ENCODE measurements at places on chromosomes 13 and 19.

- DNase-seq: no peak
Observed at GRCh38 chr13:44763615-44764301, 187.6 kb upstream of the TSC22D1 start.

GRCh38 chr13:42494157-42494556, 79.8 kb upstream of the TNFSF11 start:
- DNase-seq: no peak

- DNase-seq: no peak
Observed at GRCh38 chr19:16373532-16373931, 48.9 kb downstream of the KLF2 start.

DNA sequence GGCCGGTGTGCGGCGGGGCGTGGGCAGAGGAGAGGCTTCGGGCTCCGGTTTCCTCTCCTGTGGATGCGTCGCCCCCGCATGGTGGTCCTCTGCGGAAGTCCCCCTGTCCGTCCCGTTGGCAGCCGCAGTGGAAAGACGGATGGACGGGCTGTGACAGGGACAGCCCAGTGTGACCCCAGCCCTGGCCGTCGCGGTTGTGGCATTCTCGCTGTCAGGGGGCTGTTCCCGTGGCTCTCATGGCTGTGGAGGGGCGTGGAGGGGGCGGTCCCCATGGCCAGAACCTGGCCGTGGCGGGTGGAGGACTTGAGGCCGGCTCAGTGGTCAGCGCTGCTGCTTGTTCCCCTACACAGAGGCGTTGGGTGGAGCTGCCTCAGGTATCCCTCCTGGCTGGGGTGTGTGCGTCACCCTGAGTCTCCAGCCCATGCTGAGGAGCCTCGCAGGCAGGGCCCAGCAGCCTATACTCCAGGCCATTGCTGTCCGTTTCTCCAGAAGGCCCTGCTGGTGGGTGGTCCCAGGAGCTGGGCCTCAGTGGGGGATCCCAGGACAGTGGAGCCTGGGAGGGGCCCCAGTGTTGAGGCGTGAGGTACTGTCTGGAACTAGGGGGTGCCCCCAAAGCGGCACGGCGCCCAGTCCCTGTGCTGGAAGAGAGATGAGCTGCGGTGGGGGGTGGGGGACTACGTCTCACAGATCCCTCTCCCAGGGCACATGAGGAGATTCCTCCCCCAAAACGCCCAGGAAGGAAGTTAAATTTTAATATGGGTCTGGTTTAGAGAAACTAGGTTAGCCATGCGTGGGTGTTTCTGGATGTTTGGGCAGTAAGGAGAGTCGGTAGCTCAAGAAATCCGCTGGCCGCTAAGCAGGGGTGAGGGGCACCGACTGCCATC, 20.3 kb downstream of the CSNK1G2 start:
- DNase-seq: no peak

- DNase-seq: no peak
Observed at GRCh38 chr19:35993923-35994598, 927 bp upstream of the SDHAF1 start.

DNA sequence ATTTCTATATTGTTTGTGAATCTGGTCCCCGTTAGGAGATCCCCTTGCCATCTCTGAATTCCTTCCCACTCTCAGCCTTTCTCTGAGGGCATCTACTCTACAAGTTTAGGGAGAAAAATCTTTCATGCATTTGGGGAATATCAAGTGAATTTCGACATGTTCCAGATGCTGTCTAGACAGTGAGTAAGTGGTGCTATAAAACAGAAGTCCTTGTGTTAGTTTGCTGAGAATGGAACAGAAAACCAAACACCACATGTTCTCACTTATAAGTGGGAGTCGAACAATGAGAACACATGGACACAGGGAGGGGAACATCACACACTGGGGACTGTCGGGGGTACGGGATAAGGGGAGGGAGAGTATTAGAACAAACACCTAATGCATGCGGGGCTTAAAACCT, 5.1 kb downstream of the OR7A10 start:
- no peak for DNase-seq

DNA sequence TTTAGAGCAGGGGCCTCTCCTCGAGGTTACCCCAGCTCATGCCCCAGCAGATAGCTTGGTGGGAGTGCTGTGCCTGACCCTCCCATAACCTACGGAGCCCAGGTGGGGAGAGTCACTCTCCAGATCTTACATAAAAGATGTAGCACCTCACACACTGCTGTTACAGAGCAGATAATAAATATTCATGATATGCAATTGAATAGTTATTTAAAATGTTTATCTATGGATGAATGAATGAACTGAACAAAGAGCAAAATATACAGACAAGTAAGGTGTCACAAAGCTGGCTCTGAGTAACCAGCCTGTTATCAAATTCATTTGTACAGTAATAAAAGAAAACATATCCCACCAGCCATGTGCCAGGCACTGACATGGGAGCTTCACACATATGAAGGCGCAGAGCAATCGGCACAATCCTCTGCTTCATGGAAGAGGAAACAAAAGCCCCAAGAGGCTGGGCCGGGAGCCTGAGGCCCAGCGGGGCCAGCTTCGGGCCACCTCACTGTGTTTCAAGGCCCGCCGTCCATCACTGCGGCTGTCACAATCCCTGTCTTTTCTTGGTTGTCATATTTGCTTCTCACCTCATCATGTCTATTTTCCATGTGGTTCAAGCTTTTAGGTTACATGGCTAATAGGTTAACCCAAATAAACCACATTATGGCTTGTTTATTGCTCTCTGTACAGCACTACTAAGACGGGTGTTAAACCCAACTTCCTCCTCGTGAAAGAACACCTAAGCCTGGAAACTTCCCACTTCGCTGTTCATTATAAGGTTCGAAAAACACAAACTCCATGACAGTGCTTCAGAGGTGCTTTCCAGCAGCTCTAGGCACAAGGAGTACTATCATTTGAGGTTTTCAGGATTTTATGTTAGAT, 78.4 kb downstream of the IRS2 start:
- DNase-seq: no peak

DNA sequence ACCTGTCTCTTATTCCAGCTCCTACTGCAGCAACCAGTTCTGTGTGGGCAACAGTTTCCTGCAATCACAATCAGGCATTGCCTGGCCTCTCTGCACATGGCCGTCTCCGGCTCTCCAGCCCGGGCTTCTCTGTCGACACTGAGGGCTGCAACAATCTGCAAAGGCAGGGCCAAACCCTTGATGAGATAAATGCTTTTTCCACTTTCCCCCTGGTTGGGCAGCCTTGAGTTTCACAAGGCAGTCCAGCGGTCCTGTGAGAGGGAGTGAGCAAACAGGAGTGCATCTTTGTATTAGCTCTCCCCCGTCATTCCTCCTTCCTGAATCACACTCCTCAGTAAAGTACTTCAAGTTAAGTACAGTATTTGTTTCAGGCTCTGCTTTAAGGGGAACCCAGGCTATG, 40.7 kb upstream of the VWA8 start:
- no peak for DNase-seq

- no peak for DNase-seq
Observed at GRCh38 chr19:2145831-2146241, 5.5 kb downstream of the AP3D1 start.

DNA sequence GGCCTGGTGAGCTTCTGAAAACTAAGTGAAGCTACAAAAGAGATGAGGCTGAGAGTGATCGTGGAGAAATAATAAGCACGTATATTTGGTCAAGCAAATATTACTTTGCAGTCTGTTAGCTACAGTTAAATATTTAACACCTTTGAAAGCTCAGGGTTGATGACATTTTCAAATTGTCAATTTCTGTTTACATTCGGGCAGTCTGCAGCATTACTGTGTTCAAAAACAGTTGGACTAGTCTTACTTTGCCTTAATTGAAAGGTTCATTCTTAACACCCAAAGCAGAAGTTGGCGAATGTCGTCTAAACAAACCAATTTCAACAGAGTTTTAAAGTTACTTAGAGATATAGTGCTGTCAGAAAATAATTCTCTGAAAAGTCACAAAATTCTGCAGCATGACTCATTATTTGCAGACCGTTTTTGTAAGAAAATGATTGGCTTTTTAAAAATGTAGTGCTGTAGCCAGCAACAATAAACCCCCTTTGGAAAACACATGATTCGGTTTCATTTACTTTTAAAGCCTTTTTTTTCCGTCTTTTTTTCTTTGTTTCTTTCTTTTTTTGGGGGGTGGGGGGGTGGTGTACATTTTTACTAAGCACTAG, 549.0 kb downstream of the GPC6 start:
- no peak for DNase-seq
